ENCODE measurements at places on chromosomes 11 and 22. TPM values are rescaled to one million over a fixed set of nuclear protein-coding genes. Genes with fewer than 3 reads are reported as not detected.

The VSIG2 gene
- not detected for total RNA-seq

The RAG1 gene
- 0.16 TPM for total RNA-seq

The ACTN3 gene
- not detected for total RNA-seq

The CCDC188 gene
- total RNA-seq: not detected

The CYP2D6 gene
- total RNA-seq: 0.49 TPM

The NCF4 gene
- 0.12 TPM for total RNA-seq

All from A549 treated with Mapracorat at 1 μM for 4 hours (cell line).